ENCODE measurements at places on chromosomes 5 and 9. TPM values are rescaled to one million over a fixed set of nuclear protein-coding genes. Genes with fewer than 3 reads are reported as not detected.

Gene FYB1
- 64.7 TPM for total RNA-seq

Gene NTNG2
- total RNA-seq = 0.24 TPM

GRCh38 chr5:174839196-174839595, 114.8 kb downstream of the MSX2 start:
- ATAC-seq = no peak

- no peak for ATAC-seq
These were observed 50.0 kb downstream of the SERINC5 start for GRCh38 chr5:80205846-80206245.

- peak; percentile 92 for ATAC-seq
These were observed 59.8 kb upstream of the POU5F2 start for GRCh38 chr5:93800988-93801811.

- ATAC-seq = no peak
These were observed 436.7 kb upstream of the KIF2A start for GRCh38 chr5:61869333-61869732.

Gene IRX1
- 1.1 TPM for total RNA-seq

DNA sequence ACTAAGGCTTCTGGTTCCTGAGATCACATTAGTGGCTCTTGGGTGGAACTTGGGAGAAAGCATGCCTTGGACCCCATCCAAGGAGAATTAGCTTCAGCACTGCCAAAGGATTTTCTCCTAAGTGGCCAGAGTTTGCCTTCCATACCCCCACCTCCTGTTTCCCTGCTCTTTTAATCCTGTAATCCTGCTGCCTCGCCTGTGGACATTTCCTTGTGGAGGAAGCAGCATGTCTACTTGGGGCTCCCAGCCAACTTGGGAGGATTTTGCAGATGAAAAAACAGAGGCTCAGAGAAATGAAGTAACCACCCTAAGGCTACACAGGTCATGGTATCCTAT, 1.6 kb downstream of the ARSI start:
- no peak for ATAC-seq

DNA sequence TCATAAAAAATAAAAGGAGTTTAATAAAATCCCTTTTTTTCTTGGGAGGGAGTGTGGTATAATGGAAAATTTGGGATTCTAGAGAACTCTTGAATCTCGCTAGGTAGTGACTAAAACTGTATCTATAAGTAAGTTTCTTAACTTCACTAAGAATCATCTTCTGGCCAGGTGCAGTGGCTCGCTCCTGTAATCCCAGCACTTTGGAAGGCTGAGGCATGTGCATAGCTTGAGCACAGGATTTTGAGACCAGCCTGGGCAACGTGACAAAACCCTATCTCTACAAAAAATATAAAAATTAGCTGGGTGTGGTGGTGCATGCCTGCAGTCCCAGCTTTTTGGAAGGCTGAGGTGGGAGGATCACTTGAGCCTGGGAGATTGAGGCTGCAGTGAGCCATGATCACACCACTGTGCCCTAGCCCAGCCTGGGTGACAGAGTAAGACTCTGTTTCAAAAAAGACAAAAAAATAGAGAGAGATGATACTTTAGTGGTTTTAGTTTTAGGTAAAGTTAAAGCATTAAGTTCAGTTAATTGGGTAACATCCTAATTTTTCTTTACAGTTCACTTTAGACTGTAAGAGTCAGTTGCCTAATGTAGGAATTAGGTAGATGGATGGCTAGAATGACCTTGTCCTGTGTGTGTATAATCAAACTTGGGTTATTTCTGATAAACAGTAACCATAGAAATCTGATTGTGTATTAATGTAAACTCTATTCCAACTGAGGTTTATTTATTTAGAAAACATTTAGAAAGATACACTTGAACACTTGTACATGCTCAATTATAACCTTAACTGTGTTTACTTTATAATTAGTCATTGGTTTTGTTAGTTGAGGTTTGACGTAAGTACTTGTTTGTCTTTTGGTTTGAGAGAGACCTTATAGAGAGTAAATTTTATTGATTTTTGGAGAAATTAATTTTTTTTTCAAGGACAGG, 17.8 kb downstream of the UNC13B start:
- no peak for ATAC-seq

Gene FGF10
- 0.20 TPM for total RNA-seq

DNA sequence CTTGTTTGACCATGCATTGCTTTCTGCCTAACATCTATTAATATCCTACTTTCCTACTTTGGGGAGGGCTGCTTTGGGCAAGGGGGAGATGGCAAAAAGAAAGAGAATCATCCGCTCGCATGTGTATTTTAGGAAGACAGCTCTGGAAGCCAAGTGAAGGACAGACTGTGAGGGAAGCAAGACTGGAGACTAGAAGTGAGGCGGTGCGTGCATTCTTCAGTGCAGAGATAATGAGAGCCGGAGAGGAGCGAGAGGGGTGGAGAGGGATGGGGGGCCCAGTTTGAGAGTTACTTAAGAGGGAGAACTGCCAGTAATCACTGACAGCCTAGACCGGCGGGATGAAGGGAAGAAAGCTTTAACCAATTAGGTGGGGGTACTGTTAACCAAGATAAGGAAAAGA, 151.7 kb upstream of the RAPGEF1 start:
- no peak for ATAC-seq

DNA sequence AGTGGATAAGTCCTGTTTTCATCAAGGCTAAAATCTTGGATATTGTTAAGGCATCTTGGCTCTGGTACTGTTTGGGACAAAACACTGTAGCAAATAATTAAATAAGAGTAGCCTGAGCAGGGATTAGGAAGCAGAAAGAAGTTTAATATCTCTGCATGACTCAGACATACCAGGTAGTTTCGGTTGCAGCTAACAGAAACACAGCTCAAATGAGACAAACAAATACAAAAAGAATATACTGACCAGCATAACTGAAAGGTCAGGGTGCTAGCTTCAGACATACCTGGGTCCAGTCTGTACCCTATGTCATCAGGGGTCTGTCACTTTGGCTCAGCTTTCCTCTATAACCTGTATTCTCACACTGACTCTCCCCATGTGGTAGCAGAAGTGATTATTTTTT, 156.4 kb upstream of the MAP3K1 start:
- peak; percentile 82 for ATAC-seq

DNA sequence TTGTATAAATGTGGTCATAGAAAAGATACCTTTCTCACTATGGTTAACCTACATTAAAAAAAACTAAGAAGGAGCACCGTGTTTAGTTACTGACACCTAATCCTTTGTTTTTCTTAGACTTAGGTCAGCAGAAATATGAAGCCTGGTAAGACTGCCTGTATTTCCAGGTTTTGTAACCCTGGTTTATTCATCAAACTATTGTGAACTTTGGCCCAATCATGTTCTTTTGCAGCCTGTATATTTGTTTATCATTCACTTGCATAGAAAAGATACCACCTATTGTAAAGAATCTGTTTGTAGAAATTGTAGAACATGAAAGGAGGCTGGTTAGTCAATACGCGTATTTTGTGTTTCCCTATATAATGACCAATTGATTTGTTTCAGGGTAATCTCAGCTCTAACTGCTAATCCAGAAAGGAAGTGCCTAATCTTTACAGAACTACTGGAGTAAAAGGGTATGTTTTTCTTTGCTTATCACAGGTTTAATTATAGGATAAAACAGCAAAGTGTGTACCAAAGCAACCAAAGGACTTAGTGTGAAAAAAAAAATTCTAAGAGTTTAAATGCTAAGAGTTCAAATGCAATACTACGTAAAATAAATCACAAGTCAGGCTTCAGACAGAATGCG, 103.6 kb downstream of the LURAP1L start:
- ATAC-seq = peak; percentile 59
